Fibroblast of skin of back (primary cell): ENCODE measurements at places on chromosomes 5 and 9.

- no peak for DNase-seq
Observed at GRCh38 chr9:88891040-88891439, 100.2 kb upstream of the S1PR3 start.

DNA sequence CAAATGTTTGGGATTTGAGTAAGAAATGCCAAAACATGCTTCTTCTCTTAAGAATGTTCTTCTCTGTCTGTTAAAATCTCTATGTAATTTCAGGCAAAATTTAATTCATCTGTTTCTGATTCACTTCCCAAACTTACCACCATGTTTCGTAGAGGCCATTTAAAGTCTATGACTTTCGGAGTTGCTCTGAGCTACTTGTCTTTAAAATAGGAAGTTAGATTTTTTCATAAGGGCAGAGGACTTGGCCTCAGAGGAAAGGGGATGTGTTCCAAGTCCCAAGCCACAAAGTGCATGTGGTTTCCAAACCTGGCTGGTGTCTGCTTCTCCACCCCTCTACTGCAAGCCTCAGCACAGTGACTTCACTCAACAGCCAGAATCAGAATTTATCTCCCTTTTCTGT, 111.3 kb upstream of the ADRA1B start:
- peak; percentile 33 for DNase-seq

- DNase-seq, result no peak
Observed at GRCh38 chr9:121318631-121319382, 50.8 kb downstream of the GSN start.

- DNase-seq, result no peak
Observed at GRCh38 chr5:180170106-180170809, 38.8 kb downstream of the RASGEF1C start.

GRCh38 chr5:59728356-59728755, 165.2 kb downstream of the PDE4D start:
- DNase-seq, result no peak

DNA sequence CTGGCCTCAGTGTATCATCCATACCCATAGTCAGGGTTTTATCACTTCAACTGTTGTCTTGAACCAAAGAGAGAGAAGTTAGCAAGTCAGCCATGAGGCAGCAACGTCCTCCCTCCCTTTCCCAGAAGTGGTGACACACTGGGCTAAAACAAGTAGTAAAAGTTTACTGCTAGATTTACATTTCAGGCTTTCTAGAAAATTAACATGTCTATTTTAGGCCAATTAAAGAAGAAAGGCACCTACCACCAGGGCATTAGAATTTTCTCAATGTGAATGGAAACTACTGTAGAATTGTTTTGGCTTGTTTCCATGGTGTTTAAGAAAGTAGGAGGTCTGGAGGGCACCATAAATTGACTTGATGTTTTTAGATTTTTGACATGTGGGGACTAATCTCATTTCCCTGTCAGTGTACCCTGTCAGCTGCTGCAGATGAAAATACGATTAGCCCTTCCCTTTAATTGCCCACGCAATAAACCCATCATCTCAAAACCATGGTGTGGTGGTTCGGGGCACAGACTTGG, 121.8 kb upstream of the ELL2 start:
- no peak for DNase-seq

DNA sequence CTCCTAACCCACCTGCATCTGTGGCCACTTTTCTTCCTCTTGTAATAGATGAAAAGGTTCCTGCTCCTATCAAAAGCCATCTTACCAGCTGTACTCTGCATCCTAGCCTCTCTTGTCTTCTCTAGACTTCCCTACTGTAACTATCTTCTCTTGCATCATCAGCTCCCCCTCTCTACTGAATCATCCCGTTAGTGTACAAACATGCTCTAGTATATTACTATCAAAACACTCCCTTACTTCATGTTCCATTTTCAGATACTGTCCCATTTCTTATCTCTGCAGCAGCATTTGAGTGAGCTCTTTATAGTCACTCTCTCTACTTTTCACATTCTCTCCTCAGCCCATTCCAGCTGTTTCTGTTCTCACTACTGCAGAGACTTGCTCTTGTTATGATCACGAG, 2.8 kb downstream of the SRA1 start:
- DNase-seq, result peak; percentile 43

DNA sequence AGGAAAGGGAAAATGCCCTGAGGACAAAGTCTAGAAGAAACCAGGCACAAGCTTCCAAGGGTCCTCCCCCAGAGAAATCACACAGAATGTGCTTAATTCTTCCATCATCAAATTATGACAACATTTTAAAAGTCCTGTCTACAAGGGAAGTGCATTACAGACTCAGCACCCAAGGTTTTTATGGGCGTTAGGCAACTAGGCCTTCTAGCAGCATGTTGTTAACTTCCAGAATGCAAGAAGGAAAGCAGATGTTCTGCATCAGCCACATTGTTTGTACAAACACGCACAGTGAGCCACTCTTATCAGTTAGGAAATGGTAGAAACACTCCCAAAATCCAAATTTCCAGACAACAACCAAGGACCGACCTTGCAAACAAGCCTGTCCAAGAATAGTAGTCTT, 26.5 kb downstream of the SMC5 start:
- DNase-seq, result no peak

- DNase-seq, result no peak
Observed at GRCh38 chr5:64298586-64298985, 132.9 kb downstream of the RNF180 start.

- DNase-seq, result peak; percentile 62
Observed at GRCh38 chr9:35552837-35553236, 52.2 kb upstream of the TESK1 start.

DNA sequence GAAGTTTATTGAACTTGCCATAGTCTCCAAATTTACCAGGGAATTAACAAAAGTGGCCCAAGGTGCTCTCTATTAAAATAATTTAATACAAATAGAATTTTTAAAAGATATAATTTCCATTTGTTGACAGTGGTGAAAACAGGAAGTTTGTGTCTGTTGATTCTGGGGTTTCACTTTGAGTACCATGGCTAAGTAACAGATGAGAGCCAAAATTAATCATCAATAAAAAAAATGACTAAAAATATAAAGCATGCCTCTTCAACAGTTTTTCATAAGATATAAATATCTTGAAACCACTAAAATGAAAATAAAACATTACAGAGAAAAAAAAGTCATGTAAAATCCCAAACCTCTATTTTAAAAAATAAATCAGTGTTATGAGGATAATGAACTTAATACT, 49.8 kb downstream of the SGCD start:
- DNase-seq, result peak; percentile 25

- peak; percentile 86 for DNase-seq
Observed at GRCh38 chr5:40676613-40677343, 2.9 kb upstream of the PTGER4 start.

DNA sequence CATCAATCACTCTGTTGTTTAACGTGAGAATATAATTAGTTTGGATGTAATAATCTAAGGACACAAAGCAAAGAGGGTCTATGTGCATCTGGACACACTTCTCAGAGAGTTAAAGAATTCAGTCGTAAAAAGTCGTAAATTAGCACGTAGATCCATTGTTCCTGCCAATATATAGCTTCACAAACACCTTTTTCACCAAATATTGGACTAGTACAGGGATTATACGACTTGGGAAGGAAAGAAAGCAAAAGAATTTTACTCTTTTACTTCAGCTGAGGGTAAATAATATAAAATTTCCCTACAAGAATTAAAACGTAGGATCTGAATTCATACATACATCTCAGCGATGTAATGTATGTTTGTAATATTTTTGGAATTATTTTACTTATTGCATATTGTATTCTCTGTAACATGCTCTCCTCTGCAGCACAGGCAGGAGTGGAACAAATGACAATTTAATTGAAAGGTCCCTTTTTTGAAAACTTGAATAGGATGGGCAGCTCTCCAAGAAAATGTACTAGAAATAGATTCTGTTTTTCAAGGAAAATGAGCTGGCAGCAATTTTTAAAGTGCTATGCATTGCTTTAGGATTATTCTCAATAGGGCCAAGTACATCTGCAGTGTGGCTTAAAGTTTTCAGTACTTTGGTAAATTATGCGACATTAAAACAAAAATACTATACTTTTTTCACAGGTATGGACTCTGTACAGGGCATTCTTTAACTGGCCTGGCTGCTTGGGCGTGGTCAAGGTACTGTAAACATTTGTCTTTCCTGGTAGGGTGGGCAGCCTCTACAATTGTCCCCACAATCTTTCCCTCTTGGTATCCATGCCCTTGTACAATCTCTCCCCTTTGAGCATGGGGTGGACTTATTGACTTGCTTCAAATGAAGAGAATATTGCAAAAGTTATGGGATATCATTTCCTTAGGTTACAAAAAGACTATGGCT, 39.7 kb upstream of the HSD17B4 start:
- DNase-seq, result no peak

GRCh38 chr5:145500710-145501109, 334.4 kb downstream of the PRELID2 start:
- DNase-seq, result no peak

DNA sequence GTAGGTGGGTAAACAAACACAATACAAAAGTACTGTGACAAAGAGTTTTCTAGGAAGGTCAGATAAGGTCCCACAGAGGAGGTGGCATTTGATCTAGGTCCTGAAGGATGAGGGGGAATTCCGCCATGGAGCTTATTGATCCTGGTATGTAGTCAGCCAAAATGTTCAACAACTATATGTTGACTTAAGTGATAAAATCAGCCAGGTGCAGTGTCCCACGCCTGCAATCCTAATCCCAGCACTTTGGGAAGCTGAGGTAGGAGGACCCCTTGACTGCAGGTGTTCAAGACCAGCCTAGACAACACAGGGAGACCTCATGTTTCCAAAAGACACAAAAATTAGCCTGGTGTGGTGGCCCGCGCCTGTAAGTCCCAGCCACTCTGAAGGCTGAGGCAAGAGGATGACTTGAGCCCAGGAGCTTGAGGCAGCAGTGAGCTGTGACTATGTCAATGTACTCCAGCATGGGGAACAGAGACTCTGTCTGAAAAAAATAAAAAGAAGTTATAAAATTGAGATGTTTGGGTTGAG, 46.4 kb upstream of the PLIN2 start:
- DNase-seq, result no peak
